ENCODE measurements at places on chromosomes 7 and 10. TPM values are rescaled to one million over a fixed set of nuclear protein-coding genes. Genes with fewer than 3 reads are reported as not detected.

DNA sequence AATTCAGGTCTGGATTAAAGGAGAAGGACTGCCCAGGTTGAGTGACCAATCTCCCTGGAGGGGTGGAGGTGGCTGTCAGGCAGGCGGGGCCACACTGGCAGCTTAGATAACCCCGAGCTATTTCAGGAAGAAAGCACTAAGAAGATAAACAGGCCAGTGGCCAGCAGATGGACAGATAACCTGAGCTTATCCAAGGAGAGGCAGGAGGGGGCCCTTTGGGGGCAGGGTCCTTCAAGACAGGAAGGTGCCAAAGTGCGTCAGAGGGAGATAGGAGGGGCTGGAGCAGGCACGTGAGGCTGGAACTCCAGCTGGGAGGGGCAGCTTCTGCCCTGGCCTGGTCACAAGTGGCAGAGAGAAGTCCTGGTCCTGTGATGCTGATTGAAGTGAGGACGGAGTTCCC, 29.8 kb upstream of the PODXL start:
- peak; percentile 43 for DNase-seq
- H3K27ac ChIP-seq: no peak overlapping the region
- no peaks in the 10 kb centered on the region for H3K27me3 ChIP-seq
- no peaks in the 10 kb centered on the region for H3K4me1 ChIP-seq
- H3K4me3 ChIP-seq: no peak overlapping the region
- H3K36me3 ChIP-seq: no peaks in the 10 kb centered on the region

C10orf143 gene
- 2.4 TPM for total RNA-seq

- no peaks in the 10 kb centered on the region for H3K4me1 ChIP-seq
- H3K27me3 ChIP-seq: no peaks in the 10 kb centered on the region
- no peaks in the 10 kb centered on the region for H3K36me3 ChIP-seq
- no peak overlapping the region for H3K27ac ChIP-seq
Measured at GRCh38 chr7:41637049-41637448, 65.8 kb downstream of the INHBA start.

CAV2 gene
- total RNA-seq: 33.3 TPM

DNA sequence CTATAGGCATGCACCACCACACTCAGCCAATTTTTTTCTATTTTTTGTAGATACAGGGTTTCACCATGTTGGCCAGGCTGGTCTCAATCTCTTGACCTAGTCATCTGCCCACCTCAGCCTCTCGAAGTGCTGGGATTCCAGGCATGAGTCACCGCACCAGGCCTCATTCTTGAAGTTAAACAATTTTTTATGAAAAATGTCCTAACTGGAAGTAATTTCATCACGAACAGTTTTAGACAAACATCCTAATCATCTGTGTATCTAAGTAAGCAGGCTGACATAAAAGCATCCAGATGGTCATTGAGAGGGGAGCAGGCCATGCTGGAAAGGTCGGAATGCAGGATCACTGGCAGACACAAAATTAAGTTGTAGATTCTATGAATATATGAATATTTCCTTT, 269.1 kb downstream of the ZMYND11 start:
- H3K4me1 ChIP-seq: no peaks in the 10 kb centered on the region
- DNase-seq: no peak
- no peaks in the 10 kb centered on the region for H3K36me3 ChIP-seq
- no peak overlapping the region for H3K4me3 ChIP-seq

INPP5A gene
- total RNA-seq: 95.5 TPM

DNA sequence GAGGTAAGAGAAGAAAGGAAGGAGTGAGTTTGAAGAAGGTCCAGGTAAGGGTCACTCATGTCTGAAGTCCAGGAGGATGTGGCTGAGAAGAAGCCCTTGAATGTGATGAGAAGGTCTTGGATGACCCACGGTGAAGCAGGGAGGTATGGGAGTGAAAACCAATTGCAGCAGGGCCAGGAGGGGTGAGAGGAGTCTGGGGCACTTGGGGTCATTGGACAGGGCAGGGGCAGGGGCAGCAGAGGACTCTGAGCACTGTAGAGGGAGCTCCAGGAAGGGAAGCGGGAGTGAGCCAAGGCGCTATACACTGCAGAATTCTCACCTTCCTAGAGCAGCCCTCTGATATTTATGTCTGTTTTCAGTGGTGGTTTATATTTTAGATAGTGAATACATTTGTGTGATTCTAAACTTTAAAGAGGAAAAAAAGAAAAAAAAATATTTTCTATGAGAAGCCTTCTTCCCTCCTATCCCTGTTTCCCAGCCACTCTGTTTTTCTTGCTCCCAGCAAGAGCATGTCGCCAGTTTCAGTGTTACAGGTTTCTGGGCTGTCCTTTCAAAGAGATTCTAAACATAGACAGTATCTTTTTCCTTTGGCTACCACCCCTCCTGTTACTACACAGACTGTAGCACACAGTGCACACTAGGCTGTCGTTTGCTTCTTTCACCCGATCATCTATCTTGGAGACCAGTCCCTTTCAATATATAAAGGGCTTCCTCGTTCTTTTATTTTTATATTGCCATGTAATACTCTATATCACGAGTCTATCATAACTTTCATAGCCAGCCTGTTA, 24.5 kb downstream of the BLVRA start:
- no peak overlapping the region for H3K27ac ChIP-seq
- no peak for DNase-seq
- H3K27me3 ChIP-seq: no peaks in the 10 kb centered on the region
- no peaks in the 10 kb centered on the region for H3K36me3 ChIP-seq
- no peaks in the 10 kb centered on the region for H3K4me1 ChIP-seq

NME8 gene
- not detected for total RNA-seq

GRCh38 chr10:133324198-133324792, 12.4 kb downstream of the CALY start:
- H3K4me1 ChIP-seq: no peaks in the 10 kb centered on the region
- H3K27ac ChIP-seq: no peak overlapping the region
- DNase-seq: no peak
- H3K36me3 ChIP-seq: no peaks in the 10 kb centered on the region
- no peak overlapping the region for H3K4me3 ChIP-seq

GRCh38 chr7:47669178-47669891, 87.4 kb upstream of the TNS3 start:
- H3K27ac ChIP-seq: no peak overlapping the region
- H3K4me3 ChIP-seq: no peak overlapping the region
- no peaks in the 10 kb centered on the region for H3K4me1 ChIP-seq
- peak; percentile 80 for DNase-seq
- no peaks in the 10 kb centered on the region for H3K27me3 ChIP-seq
- H3K36me3 ChIP-seq: no peaks in the 10 kb centered on the region

GRCh38 chr10:132183046-132183445, 3.7 kb upstream of the DPYSL4 start:
- H3K36me3 ChIP-seq: no peaks in the 10 kb centered on the region
- no peak overlapping the region for H3K4me3 ChIP-seq
- no peak overlapping the region for H3K27ac ChIP-seq
- H3K4me1 ChIP-seq: peaks cover 27% of the 10 kb centered on the region

GRCh38 chr7:143040209-143040715, 11.9 kb upstream of the OR6V1 start:
- no peaks in the 10 kb centered on the region for H3K36me3 ChIP-seq
- H3K4me1 ChIP-seq: no peaks in the 10 kb centered on the region
- H3K27ac ChIP-seq: no peak overlapping the region

- no peak overlapping the region for H3K27ac ChIP-seq
- H3K36me3 ChIP-seq: no peaks in the 10 kb centered on the region
- H3K27me3 ChIP-seq: no peaks in the 10 kb centered on the region
- H3K4me3 ChIP-seq: no peak overlapping the region
- no peak for DNase-seq
Measured at GRCh38 chr7:12712236-12712635, 24.8 kb downstream of the ARL4A start.
